ENCODE measurements at places on chromosomes 5 and 9.

GRCh38 chr5:10297646-10298204 lies 10.0 kb downstream of the CMBL start:
- DNase-seq, result no peak

DNA sequence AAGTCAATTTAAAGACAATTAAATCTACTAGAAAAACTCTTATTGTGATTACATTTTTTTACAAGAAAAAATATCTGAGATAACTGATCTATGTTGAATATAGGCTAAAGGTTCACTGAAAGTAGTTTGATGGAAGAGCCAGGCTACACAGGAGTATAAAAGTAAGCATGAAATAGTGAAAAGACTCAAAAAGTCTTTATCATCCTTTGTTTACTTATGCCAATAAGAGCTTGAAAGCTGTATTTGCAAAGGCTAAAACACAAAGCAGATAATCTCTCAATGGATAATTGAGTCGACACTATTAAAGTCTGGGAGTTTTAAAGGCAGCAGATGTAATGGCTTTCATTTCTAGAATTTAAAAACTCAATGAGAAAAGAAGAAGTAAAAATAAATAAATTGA lies 42.0 kb downstream of the SSBP2 start:
- no peak for DNase-seq

DNA sequence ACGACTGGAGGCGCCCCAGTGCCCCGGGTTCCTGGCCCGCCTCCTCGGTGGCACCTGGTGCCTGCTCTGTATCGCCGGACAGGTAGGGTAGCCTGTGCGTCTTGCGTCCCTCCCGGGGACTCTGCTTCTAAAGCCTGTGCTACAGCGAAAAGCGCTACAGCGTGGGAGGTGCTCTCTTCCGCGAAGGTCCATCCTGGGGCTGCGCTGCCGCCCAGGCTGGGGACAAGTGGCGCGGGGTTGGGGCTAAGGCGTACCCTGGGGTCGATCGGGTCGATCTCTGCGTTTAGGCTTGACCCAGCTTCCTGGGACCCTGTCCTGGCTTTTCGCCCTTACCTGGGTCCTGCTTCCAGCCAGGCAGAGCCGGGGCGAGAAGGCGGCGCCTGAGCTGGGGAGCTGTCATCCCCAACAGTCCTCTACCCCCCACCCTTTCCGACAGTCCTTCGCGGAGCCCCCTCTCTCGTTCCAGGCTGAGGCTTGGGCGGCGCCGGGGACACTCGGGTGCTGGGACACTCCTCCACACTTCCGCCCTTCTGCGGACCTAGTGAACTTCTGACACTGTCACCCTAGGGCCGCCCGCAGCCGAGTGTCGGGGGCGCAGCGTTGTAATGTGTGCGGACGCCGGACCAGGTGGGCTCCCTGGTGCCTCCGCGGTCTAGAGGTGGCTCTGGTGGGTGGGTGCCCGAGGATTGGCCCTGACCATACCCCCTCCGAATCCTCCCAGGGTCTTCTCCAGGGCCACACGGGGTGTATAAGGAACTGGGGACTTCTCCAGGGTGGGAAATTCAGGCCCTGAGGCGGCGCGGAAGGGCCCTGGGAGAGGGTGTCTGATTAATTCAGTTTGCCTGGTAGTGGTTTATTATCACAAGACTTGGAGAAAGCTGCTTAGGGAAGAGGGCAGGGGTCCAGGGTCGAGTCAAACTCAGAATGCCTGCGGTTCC lies 328.2 kb downstream of the SH3GL2 start:
- DNase-seq, result no peak

DNA sequence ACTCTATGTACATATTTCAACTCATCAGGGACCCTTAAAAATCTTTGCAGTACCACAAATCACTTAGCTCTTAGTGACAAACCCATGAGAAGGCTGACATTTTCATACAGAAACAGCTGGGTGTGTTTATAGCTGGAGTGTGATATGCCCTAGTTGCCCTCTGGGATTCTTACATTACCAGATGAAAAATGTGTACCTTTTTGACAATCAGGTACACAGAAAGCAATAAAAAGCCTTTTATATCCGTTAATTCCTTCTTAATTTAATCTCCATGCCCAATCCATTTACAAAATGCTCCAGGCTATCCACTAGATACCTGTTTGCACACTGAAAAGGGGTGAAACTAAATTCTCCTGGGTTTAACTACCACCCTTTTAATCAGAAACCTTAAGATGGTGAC lies 222.9 kb downstream of the KIAA0825 start:
- DNase-seq, result no peak

DNA sequence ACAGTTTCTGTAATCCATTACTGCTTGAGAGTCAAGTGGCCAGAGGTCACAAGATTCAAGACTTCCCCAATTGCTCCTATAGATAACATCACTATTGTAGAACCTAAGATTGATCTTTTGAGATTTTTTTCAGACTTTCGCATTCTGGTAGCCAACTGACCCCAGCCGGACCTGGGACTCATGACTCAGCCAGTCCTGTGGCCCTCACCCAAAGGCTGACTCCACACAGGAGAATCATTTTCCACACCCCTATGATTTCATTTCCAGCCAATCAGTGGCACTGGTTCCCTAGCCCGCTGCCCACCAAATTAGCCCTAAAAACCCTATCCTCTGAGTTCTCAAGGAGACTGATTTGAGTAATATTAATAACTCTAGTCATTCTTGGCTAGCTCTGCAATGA lies 36.2 kb downstream of the TARS1 start:
- no peak for DNase-seq

GRCh38 chr9:119501374-119501773 lies 132.1 kb upstream of the BRINP1 start:
- DNase-seq, result no peak

GRCh38 chr9:77502568-77502967 lies 145.6 kb downstream of the GNA14 start:
- no peak for DNase-seq

- DNase-seq, result no peak
Observed at GRCh38 chr5:130871346-130872086, 293.5 kb downstream of the HINT1 start.

- DNase-seq, result no peak
Observed at GRCh38 chr5:4215143-4215542, 619.5 kb downstream of the IRX1 start.

- DNase-seq, result no peak
Observed at GRCh38 chr9:84170521-84171141, 169.9 kb downstream of the SLC28A3 start.

DNA sequence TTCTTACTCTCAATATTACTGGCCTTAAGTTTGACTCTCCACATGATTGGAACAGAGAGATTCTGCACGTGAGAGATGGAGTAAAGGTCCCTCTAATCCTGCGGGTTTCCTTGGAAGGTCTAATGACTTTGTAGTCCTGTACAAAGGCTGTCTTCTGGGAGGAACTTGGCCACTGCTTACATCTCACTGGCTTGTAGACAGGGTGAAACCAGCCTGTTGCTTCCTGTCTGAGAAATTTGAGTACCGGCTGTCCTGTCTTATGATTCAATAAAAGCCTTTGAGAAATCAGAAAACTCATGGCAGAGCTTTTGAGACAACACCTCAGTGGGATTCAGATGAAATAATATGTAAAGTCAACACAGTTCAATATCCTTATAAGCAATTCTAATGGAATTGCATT lies 43.0 kb downstream of the IL31RA start:
- no peak for DNase-seq

DNA sequence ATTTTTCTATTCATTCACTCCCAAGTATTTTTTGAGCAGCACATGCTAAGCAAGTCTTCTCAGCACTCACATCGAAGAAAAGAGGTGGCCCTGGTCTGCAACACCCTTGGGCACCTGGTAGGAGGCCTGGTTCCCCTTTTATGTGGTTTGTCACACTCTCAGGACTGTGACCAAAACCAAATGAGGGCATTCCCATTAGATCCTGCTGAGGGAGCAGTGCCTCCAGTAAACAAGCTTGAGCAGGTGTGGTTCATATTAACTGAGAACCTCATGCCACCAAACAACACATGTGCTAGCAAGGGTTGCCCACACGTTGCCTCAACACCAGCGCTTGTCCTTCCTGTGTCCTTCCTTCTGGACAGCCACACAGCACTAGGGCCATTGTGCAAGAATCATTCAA lies 26.9 kb upstream of the SYK start:
- no peak for DNase-seq

DNA sequence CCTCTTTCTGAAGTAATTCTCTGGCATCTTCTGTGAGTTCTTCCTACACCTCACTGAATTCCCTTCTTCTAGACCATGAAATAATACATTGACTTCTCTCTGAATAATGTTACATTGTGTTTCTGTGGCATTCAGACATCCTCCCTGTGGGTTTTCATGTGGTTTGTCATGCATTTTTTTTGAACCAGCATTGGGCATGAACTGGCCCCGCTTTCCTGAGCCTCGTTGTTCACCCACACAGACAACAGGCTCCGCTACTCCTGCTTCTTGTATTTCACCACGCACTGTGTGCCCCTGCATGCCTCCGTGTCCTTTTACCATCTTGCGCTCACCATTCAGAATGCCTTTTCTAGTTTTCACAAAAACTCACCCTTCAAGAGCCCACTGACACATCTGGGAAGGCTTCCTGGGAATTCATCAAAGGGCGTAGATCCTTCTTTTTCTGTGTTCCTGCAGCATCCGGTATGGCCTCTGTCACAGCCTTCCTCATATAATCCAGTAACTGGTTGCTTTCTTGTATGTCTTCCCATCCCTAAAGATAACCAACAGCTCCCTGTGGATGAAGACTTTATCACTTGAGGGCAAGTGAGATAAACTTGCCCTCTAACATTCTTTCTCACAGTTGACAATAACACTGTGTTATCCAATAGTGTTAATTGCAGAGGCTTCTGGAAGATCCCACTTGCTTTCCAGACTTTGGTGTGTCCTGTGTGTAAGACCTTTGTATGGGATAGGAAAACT lies 51.5 kb upstream of the ADAMTSL1 start:
- no peak for DNase-seq

- DNase-seq, result no peak
Observed at GRCh38 chr5:174420651-174421407, 303.6 kb upstream of the MSX2 start.

- no peak for DNase-seq
Observed at GRCh38 chr9:107504585-107505455, 15.3 kb upstream of the KLF4 start.

DNA sequence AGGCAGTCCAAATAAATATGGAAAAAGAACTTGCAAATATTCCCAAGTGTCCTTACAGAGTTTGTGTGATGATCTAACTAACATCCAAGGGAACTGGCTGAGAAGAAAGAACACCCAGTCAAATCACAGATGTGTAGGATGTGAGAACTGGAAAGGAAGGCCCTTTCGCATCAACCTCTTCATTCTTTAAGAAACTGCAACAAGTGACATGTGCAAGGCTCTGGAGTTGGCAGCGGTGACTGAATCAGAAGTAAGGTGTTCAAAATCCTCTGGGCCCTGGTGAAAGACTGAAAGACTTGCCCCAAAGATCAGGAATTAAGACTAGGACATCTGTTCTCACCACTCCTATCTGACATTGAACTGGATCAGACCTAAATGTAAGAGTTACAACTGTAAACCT lies 88.7 kb downstream of the RAPGEF1 start:
- no peak for DNase-seq
